Thoracic aorta (tissue), 2 donors: ENCODE measurements at places on chromosomes 6 and 20.

DNA sequence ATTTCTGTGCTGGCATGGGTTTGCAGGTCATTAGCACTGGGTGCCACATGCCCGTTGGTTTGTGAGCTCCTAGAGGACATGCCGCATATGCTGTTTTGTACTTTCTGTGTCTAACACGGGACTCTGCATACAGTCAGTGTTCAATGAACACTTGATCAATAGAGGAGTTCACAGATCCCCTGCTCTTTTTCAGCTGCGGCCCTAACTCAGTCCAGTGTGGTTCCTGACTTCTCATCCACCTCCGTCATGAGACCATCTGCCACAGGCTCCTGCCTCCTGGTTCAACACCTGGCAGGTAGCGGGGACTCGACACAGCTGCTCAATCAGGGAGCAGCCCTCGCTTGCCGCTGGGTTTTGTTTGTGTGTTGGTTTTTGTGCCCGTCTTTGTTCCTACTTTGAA, 13.8 kb upstream of the BMP7 start:
- no peak for DNase-seq

DNA sequence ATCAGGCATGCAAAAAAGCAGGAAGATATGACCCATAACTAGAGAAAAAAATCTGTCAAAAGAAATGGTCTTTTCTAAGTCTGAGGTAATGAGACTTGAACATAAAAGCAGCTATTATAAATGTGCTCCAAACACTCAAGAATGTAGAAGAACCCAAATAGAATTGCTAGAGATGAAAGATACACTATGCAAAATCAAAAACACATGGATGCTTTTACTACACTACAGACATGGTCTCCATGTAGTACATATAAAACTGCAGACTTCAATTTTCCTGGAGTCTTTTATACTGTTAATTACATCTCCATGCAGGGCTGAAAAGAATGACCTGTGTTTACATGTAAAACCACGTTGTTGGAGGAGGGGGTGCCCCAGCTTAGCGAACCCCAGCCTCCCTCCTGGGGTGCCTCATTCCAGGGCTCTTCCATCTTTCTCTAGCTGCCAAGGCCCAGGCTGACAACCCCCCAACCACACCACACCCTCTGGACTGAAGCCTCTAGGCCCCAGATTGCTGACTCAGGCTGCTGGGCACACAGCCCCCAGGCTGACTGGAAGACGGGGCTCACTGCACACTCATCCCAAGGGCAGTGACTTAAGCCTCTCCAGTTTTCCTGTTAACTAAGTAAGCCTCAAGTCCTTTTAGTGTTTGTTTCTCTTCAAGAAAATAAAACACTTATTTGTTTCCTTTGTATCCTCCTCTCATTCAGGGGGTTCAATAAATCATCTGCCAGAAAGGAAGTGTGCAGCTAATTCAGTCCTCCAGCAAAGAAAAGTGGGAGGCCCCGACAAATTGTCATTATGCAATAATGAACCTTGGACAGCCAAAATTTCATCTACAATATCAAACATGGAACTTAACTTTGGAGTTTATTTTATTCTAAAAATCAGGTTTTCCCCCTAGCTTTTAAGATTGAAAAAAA, 26.0 kb upstream of the PLAGL1 start:
- DNase-seq, result no peak

DNA sequence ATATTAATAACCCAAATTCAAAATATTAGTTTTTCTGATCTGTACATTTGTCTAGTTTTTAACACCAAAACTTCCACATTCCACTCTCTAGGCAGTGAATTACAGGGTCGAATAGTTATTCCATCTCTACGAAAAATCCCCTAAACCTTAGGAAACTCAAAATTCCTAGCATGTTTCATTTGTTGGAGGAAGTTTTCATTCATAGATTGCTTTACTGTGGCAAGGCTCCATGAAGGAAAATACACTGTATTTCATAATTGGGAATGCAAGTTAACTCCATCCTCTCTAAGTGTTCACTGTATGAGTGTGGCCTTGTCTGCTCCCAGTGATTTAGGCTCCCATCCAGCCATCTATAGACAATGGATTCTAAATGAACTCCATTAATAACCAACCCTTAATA, 296.1 kb downstream of the TENT5A start:
- DNase-seq, result no peak

- no peak for DNase-seq
These were observed 41.3 kb downstream of the WASF1 start for GRCh38 chr6:110137924-110138887.

GRCh38 chr6:12289933-12290820, at the start of gene EDN1:
Gene EDN1 (plus strand): TSS chr6:12290361. CDS start chr6:12290630, 269 bp downstream.
- no peak for DNase-seq

- DNase-seq, result no peak
These were observed 26.9 kb upstream of the ADTRP start for GRCh38 chr6:11805259-11806053.

DNA sequence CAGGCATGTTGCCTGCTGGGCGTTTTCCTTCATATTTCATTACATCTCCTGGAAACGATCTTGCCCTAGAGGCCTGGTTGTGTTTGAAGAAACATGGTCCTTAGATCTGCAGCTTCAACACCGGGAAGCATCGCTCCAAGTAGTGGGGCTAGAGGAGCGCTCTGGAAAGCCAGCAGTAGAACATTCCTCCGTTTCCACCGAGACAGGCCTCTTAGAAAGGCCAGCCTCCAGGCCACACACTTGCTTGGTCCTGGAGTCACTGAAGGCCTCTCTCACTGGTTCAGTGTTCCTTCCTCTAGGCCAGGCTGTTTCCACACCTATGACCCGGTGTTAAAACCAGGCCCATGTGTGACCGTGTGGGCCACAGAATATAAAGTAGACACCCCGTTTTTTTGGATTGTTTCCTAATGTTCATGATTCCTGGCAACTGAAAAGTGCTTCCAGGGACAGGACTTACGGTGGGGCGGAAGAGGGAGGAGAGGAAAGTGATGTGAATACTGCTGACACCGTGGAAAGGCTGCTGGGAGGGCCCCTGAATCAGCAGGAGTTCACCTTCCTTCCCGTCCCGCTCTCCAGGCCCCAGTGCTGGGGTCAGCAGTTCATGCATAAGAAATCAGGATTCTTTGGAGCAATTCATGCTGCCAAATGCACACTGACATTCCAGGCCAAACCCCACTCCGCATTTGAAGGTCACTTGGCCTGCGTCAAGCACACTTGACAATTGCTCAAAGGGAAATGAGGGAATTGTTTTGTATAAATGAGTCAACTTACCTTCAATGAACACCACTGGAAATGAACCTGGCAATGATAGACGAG, 83.8 kb downstream of the IYD start:
- no peak for DNase-seq

- no peak for DNase-seq
These were observed 648 bp downstream of the COL19A1 start for GRCh38 chr6:69866770-69867638.

DNA sequence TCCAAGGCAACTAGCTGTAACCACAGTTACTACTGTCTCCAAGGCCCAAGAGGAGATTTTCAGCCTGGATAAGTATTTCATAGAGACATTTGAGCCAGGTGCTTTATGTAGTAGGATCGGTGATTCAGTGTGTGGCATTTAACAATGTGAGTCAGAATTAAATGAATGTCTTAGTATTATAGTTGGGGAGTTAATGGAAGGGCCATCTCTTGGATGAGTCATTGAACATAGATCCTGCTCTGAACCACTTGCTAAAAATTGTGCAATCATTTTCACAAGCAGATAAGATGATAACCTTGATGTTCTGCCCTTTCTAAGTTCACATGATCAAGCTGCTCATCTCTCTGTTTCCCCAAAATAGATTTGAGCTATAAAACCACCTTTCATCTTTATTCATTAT, 668.9 kb upstream of the CITED2 start:
- no peak for DNase-seq

GRCh38 chr6:112203577-112204349, 50.6 kb downstream of the LAMA4 start:
- no peak for DNase-seq

GRCh38 chr6:118894425-118895260, 691 bp downstream of the ASF1A start:
- no peak for DNase-seq

DNA sequence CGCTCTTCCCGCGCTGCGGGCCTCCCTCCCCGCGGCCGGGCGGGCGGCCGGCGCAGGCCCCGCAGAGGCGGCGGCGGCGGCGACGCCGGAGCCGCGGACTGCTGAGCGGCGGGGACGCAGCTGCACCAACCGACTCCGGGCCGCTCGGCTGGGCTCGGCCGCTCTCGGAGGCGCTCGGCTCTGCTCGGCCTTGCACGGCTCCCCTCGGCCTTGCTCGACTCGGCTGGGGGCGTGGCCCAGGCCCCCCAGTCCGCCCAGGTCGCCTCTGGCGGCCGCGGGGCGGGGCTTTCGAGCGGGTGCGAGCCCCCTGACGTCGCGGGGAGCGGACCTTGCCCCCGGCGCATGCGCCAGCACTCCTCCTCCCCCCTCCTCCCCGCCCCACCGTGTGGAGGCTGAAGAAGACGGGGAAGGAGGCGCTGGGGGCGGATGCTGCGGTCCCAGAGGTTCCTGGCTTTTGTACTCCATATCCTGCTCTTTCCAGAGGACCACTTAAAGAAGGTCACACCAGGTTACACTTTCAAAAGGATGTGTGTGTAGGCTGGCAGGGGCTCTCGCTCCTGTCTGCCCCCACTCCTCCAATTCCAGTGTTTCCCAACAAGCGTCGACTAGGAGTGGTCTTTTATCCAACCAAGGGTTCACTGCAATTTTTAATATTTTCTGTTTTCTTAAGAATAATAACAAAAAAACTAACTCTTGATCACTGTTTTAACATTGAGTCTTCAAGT, at the start of gene ZHX3:
TSS of gene ZHX3 (minus strand) at position 186 of the 725 bp plus-strand sequence. CDS start 112,815 bp downstream, outside the sequence.
- peak; percentile 74 for DNase-seq

- no peak for DNase-seq
These were observed 17.6 kb downstream of the SLC18B1 start for GRCh38 chr6:132780770-132781371.

DNA sequence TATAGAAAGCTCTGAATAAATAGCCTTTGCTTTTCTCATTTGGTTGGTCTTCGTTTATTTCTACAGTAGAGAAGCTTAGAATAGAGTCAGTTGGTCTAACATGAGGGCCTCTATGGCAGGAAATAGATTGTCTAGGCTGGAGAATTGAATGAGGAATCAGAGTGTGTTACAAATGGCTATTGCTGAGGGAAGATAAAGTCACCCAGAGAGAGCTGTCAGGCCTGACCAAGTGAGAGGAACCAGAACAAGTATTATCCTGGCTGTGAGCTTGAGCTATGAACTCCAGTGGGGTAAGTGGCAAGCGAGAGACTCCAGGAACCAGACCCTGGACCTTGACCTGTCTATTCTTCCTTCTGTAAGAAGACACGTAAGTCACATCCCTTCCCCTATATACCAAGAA, 353.1 kb downstream of the CD83 start:
- no peak for DNase-seq

- no peak for DNase-seq
These were observed 53.1 kb downstream of the KIF16B start for GRCh38 chr20:16520154-16520553.

GRCh38 chr20:10634211-10634610, 39.6 kb downstream of the JAG1 start:
- no peak for DNase-seq

DNA sequence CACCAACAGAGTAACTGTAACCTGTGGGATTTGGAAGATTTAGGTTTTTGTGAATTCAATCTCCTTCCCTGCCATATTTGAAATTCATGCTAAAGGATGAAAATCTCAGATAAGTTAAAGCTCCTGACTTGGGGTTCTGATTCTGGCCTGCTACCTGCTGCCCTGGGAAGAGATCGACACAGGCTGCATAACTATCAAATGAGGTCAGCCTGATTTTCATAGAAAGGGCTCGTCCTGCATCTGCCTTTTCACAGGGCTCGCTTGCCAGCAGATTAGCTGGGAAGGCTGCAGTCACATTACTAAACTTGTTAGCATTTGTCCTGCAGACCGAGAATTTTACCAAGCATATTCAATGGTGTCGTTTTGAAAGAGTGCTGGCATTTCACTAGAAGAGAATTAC, 14.6 kb downstream of the GCLC start:
- no peak for DNase-seq

DNA sequence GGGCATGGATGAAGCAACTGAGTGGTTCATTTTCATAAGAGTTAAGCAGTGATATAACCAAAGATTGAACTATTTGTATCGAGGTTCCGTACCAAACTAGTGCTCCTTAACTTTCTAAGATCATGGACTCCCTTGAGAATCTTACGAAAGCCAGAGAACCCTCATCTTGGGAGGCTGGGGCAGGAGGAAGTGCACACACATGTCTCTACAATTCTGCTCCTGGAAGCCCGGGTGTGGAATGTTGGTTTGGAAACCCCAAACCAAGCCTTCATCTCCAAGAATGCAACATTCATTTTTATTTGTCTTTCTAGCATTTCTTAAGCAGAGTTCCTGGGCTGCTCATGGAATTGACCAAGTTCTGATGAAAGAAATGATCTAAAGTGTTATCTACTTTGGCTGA, 250.5 kb upstream of the PRND start:
- no peak for DNase-seq

- no peak for DNase-seq
These were observed 354.5 kb downstream of the UTRN start for GRCh38 chr6:144639654-144640053.

GRCh38 chr6:105324386-105324950, 78.4 kb downstream of the PREP start:
- DNase-seq, result no peak

- no peak for DNase-seq
These were observed 51.0 kb upstream of the MLIP start for GRCh38 chr6:54060286-54060685.

DNA sequence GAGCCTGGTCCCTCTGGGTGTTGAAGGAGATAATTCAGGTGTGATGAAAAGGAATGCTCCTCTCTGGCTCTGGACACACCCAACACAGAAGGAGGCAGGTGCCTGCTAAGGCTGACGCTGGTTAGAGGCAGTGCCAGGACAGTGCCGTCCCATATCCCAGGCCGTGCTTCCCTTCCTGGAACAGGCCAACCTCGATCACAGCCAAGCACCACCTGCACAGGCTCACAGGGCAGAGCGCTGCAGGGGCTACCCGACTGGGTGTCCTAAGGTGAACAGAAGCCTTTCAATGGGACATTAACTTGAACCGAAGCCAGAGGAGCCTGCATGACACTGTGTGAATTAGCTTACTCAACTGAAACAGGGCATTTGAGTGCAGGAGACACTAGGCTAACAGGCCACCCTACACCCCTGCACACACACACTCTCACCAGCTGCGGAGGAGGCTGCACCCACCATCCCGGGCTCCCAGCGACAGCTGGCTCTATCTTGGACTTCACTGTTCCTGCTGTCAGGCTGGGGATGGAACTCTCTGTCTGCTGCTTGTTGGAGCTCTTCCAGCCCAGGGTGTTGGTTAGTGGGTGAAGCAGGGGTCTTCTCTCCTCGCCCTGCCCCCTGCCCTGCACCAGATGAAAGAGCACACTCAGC, 347.2 kb downstream of the TAF4 start:
- DNase-seq, result no peak

- DNase-seq, result no peak
These were observed at the start of gene ASIP for GRCh38 chr20:34240693-34241615. Gene ASIP (plus strand): TSS chr20:34241423. CDS start chr20:34260375, 18,952 bp downstream.

DNA sequence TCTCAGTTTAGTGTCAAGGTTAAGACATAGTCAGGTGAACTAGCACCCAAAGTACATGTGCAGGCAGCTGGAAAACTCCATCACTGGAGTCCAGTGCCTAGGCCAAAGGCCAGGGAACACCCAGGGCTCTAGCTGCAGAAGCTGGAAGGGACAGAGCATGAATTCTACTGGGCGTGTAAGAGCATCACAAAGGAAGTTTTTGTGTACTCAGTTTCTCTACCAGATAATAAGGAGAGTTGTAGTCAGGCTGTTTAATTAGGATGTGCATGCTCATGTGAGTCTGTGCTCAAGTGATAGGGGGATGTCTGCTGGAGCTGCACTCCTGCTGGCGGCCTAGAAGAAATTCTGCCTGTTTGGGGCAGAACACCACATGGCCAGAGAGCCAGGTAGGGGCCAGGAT, 8.1 kb downstream of the L3MBTL1 start:
- DNase-seq, result no peak

- DNase-seq, result no peak
These were observed 533.6 kb downstream of the HAO1 start for GRCh38 chr20:7406671-7407070.
